ENCODE measurements at places on chromosomes 3 and 15. TPM values are rescaled to one million over a fixed set of nuclear protein-coding genes. Genes with fewer than 3 reads are reported as not detected.

CELF6 gene
- 4.1 TPM for total RNA-seq

ADGRG7 gene
- total RNA-seq, result not detected

KLF15 gene
- total RNA-seq, result 55.7 TPM

AMIGO3 gene
- total RNA-seq, result 3.0 TPM

CCR8 gene
- not detected for total RNA-seq

ACKR4 gene
- total RNA-seq, result 7.3 TPM

All from thoracic aorta (tissue), 2 donors.